PC-3 (cell line): ENCODE measurements at places on chromosomes 3 and 15. TPM values are rescaled to one million over a fixed set of nuclear protein-coding genes. Genes with fewer than 3 reads are reported as not detected.

DNA sequence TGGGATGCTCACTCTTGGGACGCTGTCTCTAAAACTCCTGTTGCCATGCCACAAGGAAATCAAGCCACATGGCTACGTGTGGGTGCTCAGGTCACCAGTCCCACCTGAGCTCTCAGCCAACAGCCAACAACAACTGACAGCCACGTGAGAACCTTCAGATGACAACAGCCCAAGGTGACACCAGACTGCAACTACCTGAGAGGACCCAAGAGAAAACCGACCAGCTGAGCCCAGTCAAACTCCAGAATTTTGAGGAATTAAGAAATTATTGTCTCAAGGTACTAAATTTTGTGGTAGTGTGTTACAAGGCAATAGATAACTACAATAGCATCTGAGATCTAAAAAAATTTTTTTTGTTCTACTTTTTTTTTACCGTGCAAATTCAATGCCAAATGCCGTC is 75.2 kb downstream of the ITGA11 start:
- H3K27ac ChIP-seq, result no peak overlapping the region
- no peaks in the 10 kb centered on the region for H3K27me3 ChIP-seq
- peaks cover 32% of the 10 kb centered on the region for H3K4me1 ChIP-seq
- no peaks in the 10 kb centered on the region for H3K36me3 ChIP-seq

GRCh38 chr3:2458816-2459215 is 360.1 kb downstream of the CNTN4 start:
- H3K4me3 ChIP-seq, result no peak overlapping the region
- H3K27ac ChIP-seq, result no peak overlapping the region
- DNase-seq, result no peak
- H3K4me1 ChIP-seq, result no peaks in the 10 kb centered on the region
- H3K27me3 ChIP-seq, result no peaks in the 10 kb centered on the region

HHATL gene
- total RNA-seq, result not detected in 2 replicates

CCDC50 gene
- 68.4 and 80.9 TPM in 2 replicates for total RNA-seq

ISLR gene
- total RNA-seq, result not detected in 2 replicates

CHRD gene
- total RNA-seq, result not detected in 2 replicates
